ENCODE measurements at places on chromosomes 3 and 15.

DNA sequence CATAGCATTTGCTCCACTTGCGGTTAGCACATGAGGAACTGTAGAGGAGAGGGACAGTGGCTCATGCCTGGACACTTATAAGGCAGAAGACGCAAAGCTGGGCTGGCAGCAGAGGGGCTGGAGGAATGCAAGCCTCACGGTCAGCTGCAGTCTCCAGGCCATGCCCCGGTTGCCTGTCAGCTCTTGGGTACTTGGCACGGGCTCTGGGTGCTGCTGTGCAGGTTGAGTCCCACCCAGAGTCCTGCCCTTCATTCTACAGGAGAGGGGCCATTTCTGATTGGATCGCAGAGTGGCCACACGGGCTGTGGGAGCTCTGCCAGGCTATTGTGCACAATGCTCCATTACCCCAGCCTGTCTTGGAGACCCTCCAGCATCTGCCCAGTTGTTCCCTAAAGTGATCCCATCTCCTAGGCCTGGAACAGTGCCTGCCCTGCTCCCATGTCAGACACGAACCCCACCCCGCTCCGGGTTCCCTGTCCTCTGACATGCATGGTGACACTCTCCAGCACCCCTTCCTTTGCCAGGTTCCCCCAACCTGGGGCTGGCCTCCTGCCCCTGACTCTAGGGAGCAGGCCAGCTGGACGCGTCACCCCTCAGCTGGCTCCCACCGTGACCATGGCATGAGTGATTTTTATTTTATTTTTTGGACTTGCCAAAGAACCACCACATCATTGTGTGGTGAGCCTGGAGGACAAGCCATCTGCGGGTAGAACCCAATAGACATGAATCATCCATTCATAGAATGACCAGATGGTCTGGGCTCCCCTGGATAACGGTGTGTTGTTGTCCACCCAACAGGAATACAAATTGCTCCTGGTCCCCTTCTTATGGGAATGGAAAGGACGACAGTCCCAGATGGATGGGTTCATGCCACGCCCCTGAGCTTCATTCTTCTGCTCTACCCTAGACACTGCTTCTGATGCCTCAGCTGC is 51.0 kb upstream of the KLF13 start:
- DNase-seq, result no peak

DNA sequence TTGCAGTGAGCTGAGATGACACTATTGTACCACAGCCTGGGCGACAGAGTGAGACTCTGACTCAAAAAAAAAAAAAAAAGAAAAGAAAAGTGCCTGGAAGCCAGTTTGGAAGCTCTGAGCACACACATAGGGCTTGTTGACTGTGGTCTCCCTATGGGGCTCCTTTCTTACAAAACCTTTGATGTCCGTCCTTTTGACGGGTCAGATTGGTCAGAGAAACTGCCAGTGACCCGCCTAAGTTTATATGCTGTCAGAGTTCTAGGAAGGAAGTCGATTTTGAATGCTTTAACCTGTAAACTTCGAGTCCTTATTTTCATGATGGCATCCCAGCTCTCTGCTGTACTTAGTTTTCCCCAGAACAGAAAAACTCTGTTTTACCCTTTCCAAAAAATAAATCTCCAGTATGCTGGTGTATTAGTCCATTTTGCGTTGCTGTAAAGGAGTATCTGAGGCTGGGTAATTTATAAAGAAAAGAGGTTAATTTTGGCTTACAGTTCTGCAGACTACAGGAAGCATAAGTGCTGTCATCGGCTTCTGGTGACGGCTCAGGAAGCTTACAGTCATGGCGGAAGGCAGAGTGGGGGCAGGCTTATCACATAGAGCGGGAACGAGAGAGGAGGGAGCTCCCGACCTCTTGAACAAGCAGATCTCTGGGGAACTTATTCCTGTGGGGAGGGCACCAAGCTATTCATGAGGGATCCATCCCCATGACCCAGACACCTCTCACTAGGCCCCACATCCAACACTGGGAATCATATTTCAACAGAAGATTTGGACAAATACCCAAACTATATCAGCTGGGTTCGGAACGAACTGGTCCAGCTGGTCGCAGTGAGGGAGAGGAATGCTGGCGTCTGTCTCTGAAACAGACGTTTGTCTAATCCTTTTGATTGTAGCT is 72.3 kb downstream of the LMLN start:
- no peak for DNase-seq

GRCh38 chr3:50573566-50574443 is 4.5 kb downstream of the HEMK1 start:
- no peak for DNase-seq

DNA sequence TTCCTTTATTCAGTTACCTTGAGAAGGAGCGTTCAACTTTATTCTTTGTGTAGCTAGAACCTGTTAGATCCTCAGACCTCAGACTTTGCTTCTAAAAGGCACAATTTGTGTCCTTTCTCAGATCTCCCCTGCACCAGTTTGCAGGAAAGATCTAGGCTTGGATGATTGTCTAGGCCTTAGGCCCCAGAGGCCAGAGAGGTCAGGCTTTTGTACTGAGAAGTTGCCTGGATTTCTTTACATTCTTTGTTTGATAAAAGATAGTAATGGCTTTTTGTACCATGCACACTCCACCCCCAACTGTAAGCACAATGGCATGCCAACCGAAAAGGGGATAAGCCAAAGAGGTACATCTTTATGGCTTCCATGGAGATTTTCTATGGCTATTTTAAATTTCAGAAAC is 719.6 kb upstream of the NR2F2 start:
- DNase-seq, result no peak

GRCh38 chr15:89016549-89017041 is 71.7 kb upstream of the ABHD2 start:
- DNase-seq, result no peak

- DNase-seq, result no peak
Measured at GRCh38 chr3:174949523-174949922, 90.4 kb downstream of the NAALADL2 start.

DNA sequence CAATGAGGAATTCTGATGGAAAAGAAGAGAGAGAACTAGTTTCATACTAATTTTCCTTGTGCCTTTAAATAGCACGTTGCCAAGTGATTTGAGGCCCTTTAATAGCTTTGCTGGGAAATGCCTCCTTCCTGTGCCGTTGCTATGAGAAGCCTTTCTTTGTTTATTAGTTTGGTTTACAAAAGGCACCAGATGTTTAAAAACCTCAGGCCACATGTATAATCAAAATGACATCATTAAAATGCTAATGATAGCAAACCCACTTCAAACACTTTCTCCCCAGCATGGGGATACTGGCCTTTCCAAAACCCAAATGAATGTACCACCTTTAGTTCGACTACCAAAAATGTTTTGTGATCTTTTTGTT is 50.0 kb upstream of the TBC1D23 start:
- peak; percentile 36 for DNase-seq

DNA sequence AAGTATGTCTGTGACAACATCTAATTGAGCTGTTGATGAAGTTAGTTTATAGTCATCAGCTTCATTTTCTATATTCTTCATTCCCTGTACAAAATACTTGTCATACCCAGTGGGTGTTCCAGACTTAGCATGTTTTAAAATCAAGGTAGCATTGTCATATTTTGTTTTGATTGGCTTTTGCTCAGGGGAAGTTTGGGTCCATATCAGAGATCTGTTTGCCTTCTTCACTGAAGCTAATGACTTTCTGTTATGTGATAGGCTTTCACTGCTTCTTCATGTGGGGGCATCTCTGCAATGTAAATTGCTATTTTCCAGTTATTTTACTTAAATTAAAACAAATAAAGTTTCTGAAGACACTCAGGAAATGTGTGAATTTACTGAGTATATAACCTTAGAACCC is 15.1 kb downstream of the GLCE start:
- DNase-seq, result no peak

- no peak for DNase-seq
Measured at GRCh38 chr3:13411186-13411860, 8.8 kb downstream of the NUP210 start.

- peak; percentile 93 for DNase-seq
Measured at GRCh38 chr15:90934256-90934948, 683 bp upstream of the UNC45A start.

DNA sequence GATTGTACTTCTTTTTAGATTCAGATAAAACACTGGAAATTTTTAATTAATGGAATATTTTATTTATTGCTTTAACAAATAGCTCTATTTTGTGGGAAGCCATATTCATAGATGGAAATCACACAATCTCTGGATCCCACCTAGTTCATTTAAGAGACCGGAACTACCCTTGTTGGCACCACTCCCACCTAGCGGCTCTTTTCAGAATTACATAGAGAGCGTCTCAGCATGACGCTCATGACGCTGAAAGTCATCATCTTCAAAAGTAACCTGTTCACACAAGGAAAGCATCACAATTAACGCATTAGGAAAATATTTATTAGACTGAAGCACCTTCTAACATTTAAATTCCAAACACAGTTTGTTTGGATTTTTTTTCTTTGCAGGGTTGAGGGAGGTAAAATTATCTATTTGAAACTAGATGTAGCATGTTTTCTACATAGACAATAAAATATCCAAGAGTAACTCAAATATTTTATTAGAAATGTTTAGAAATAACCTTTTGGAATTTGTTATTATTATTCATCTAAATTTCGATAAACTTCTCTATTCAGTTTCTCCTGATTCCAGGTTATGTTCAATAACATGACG is 214.9 kb upstream of the ARRDC4 start:
- peak; percentile 45 for DNase-seq

DNA sequence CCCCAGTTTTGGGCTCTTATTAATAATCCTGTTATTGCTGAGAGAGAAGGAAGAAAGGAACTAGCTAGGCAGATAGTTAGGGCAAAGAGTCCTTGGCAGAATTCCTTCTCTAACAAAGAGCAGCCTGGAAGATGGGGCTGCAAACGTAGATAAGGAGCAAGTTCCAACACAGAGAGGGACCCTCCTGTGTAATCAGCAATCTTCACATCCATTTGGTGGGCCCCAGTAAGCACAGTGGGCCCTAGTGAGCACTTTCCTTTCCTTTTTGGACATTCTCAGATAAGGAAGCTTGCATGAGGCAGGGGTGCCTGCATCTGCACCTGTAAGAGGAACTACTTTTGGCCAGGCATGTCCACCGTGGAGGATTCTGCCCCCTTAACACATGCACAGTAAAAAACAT is 119.6 kb upstream of the SGO1 start:
- no peak for DNase-seq

DNA sequence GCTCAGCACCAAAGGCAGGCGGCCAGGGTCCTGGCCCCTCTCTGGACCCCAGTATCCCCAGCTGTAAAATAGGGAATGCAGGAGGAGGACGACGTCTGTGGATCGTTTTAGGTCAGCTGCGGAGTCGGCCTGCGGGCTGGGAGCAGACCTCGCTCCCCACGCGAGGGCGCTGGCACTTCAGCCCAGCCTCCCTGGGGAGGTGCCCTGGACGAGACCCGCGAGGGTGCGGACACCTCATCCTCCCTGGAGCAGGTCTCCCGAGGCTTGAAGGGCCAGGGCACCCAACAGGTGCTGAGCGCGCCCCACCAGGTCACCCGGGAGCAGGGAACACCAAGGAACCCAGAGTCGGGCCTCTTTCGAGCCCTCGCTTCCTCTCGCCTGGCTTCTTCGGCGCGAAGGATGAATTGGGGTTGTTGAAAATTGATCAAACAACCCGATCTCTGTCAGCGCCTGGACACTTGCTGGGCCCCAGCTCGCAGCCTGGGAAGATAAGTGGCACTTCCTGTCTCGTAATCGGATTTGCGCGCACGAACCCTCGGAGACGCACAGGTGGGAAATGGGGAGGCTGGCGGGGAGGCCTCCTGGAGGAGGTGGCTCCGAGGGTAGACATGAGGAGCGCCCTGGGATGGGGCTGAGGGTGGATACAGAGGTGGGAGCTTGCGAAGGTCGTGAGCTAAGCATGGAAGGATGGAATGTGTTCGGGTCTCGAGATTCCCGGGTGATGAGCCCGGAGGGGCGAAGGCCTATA is 588 bp upstream of the VIPR1 start:
- peak; percentile 59 for DNase-seq

DNA sequence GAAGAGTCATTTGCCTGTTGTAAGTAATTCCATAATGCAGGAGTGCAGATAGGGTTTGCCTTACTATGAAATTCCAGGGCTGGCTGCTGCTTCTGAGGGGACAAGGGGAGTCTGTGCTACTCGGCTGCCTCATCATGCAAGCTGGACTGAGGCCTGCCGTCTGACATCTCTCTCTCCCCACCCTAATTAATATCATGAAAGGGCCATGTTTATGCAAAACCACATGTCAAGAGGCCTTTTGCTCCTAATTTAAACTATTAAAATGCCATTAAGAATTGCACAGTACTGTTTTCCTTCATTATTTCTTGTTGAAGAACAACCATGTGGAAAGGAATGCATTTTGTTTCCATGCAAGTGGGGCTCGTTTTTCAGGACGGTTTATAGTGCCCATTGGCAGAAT is 26.3 kb downstream of the CHST2 start:
- DNase-seq, result no peak

DNA sequence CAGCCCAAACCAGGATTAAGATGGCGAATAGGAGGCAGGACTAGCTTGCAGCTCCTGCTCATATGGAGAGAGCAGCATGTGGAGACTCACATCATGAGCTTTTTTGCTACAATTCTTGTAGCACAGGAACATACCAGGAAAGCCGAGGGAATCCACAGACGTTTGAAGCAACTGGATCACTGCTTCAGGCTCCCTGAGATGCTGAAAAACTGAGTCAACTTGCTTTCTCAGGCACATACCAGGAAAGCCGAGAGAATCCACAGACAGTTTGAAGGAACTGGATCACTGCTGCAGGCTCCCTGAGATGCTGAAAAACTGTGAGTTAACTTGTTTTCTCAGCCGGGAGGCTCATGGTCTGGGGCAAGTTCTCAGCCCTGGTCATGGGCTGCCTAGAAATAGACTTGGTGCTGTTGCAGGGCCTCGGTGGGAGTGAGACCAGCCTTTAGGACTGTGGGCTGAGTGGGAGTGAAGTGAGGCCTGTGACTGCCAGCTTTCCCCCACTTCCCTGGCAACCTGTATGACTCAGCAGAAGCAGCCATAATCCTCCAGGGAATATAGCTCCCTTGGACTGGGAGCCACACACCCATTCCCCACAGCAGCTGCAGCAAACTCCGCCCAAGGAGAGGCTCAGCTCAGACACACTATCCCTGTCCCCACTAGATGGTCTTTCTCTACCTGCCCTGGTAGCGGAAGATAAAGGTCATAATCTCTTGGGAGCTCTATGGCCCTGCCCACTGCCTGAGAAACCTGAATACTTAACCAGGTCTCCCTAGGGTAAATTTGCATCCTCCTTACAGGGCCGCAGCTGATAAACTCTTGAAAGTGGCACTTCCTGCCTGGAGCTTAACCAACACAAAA is 51.9 kb upstream of the PFN2 start:
- peak; percentile 11 for DNase-seq

- DNase-seq, result no peak
Measured at GRCh38 chr3:76311941-76312340, 526.6 kb upstream of the ZNF717 start.

- DNase-seq, result no peak
Measured at GRCh38 chr3:33911525-33912322, 113.3 kb downstream of the PDCD6IP start.

DNA sequence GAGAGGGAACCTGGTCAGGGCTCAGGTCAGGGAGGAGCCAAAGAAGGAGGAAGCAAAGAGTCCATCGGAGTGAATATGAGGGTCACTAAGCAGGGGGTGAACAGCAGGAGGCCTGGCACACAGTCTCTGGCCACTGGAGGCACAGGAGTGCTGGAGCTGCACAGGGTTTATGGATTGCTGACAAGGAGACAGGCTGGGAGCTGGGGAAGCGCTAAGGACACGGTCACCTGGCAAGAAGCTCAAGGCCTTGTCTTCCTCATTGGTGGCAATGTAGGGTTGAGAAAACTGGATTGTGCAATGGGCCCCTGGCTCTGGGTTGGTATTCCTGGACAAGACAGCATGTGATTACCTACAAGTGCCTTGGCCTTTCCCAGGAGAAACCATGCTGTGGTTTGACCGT is 5.8 kb upstream of the CAMP start:
- DNase-seq, result no peak

GRCh38 chr3:51987568-51987967 is 4.2 kb downstream of the ACY1 start:
- DNase-seq, result no peak

Measured in MM.1S (cell line).